Activated CD4-positive, alpha-beta T cell treated with anti-CD3 and anti-CD28 coated beads, Interleukin-2, amount 50 U/mL, for 24 hours (primary cell): ENCODE measurements at places on chromosomes 12 and 14.

DNA sequence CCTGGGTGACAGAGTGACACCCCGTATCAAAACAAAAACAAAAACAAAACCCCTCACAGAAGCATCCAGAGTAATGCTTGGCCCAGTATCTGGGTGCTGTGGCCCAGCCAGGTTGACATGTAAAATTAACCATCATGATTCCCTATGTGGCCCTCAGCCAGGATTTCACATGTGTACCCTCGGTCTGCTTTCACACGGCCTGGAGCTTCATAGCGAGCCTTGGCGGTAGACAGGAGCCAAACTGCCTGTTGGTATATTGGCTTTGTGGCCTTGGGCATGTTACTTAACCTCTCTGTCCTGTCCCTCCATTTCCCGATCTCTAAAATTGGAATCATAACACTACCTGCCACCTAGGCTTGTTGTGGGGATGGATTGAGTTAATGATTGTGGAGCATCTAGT is 65.5 kb downstream of the ADCK1 start:
- DNase-seq: no peak

DNA sequence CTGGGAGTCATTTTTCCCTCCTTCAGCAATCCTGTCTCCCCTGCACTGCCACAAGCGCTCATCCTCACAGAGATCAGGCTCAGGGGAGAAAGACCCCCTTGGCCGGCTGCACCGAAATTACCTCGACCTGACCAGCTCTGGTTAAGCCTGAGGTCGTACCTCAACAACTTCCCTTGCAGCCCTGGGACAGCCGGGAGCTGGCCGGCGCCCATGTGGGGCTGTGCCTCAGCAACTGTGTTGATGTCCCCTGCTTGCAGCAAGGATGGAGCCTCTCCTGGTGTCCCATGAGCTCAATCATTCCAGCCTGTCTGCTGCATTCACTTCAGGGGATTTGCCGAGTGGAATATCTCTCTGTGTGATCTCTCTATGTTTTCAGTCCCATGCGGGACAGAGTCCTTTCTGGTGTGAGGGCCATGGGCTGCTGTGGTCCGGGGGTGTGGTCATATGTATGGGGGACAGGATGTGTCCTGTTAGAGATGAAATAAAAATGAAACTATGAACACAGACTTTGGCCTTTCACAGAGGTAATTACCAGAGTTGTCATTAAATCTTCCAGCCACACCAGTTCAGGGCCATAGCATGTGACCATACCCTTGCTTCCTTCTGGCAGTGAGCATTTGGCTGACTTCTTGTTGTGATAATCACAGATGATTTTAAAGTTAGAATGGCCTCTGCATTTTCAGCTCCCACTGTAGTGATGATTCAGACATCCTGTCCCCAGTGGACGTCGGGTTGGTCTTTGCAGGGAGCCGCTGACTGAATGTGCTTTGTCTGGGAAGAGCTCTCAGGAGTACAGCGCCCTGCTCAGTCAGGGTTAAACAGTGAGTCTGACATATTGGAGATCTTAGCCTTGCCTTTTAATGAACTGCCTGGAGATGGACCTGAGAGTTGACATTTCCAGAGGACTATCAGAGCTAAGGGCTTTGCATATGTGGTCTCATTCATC is 405.9 kb downstream of the AACS start:
- no peak for DNase-seq

- no peak for DNase-seq
These were observed 572 bp upstream of the ACSS3 start for GRCh38 chr12:81077329-81077685.

DNA sequence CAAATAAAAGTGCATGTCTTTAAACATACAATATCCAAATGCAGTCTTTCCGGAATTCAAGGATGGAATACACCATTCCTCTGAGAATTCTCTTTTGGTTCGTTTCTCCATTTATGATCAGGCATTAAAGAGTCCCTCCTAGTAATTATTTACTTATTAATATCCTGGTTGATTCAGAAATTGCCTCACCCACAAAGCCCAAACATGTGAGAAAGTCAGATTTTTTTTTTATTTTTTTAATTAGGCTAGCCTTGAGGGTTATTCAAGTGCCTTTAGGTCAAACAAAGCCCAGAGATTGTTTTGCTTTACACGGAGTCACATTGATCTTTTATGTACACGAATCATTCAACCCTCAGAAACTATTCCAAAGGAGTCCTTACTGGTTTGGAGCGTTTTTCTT is 6.4 kb upstream of the TSPAN8 start:
- no peak for DNase-seq

DNA sequence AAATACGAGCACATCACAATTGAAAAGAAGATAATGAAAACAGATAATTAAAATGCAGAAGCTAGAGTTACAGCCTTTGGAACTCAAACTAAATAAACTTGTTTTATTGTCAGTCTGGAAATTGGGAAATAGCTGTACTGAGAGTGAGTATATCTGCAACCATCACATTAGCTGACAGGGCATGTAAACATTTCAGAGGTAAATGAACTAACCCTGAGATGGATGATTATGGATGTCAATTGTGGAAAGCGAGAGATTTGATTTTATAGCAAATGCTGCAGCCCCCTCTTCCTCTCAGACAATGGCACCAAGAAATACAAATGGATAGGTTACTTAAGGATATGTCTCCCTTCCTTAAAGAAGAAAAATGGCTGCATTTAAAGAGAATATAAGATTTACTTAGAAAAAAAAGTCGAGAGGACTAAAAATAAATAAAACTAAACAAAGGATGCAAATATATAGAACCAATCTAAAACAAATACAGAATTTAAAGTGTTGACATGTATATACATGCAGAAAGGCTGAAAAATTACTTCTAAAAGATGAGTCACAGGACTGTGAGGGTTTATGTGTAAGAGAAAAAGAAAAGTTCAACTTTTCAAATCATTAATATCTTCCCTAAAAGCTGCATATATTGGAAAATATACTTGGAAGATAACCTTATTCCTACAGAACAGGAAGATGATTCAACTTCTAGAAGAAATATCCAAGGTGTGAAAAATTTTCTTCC is 120.3 kb upstream of the FLRT2 start:
- no peak for DNase-seq

DNA sequence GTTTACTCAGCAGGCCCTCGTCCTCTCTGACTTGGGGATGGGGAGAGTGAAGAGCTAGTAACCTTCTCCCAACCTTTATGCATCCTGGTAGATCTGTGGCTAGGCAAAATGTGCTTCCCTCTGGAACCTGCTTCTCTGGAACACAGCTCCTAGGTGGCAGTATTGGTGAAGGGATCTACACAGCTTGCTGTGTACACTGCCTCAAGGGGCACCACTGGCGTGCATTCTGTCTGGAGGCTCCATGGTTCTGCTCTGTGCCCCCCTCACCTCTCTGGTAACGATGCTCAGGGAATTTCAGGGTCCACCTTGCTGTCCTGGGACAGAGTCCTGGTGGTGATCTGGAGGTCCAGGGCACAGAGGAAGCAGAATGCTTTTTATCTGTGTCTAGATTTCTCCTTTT is 43.5 kb upstream of the KCNA5 start:
- no peak for DNase-seq

GRCh38 chr12:59636945-59637691 is 41.3 kb downstream of the SLC16A7 start:
- DNase-seq: no peak

DNA sequence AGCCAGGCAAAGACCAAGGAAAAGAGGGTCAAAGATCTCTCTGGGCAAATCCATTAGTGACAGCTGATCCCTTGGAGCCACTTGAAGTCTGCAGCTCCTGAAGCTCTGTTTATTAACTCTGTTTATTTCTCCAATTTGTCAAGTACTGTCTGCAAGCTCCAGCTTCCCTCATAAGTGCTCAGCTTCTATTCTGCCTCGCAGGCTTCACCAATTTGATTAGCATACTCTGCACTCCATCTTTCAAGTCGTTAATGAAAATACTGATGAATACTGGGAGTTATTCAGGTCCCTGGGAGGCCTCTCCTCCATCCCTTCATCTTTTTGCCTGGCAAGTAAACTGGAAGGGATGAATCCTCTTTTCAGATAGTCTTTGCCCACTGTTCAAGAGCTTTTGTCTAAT is 54.3 kb downstream of the TTC9 start:
- DNase-seq: no peak

DNA sequence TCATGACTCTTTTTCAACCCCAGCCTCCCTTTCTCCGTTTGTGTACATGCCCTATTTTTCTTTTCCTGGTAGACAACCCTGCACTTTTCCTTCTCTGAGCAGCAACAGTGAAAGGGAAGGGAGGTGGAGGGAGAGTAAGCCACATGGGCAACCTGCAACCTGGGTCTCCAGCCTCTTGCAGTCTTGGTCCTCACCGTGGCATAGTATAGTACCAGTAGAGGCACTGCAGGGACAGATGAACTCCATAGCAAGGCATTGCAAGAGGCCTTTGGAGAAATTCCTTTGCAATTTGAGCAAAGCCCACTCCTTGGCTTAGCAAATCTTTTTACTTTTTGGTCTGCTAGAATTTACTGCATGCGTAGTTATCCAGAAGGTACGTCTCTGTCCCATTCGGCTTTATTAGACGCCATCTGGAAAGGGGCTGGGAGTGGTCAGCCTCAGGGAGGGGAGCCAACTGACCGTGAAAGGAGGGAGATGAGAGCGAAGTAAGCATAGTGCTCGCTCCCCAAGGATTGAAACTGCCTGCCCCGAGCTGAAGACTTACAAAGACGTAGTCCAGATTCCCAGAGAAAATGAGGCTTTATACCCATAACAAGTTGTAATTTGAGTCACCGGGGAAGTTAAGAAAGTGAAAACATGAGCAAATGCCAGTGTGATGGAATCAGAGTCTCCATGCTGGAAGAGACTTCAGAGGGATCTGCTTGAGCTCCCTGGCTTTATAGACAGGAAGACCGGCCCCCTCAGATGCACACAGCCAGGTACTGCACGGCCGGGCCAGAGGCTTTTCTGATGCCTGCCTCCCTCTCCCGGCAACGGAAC is 332.0 kb downstream of the CACNA1C start:
- DNase-seq: no peak

GRCh38 chr12:103956509-103957027 is 9.1 kb upstream of the TDG start:
- DNase-seq: no peak

- DNase-seq: no peak
These were observed 124.7 kb upstream of the MAX start for GRCh38 chr14:65226824-65227604.

- no peak for DNase-seq
These were observed 21.3 kb downstream of the BRAP start for GRCh38 chr12:111664499-111664898.

DNA sequence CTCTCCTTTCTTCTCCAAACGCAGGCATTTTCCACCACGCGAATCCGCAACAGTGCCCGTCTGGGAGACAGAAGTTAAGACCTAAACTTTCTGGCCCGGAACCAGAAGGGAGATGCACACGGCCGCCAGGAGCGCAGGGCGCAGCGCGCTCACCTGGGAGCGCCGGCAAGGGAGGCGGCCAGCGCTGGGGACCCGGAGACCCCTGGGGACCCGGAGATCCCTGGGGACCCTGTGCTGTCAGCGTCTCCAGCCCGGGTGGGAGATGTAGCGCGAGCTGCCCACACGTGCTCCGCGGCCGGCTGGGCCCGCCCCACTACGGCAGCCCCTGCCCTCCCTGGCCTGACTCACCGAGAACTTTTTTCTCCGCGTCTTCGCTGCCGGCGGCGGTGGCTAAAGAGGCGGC is 620 bp downstream of the YBX3 start:
- peak; percentile 25 for DNase-seq

GRCh38 chr12:77751939-77752338 is 78.8 kb upstream of the NAV3 start:
- DNase-seq: no peak

DNA sequence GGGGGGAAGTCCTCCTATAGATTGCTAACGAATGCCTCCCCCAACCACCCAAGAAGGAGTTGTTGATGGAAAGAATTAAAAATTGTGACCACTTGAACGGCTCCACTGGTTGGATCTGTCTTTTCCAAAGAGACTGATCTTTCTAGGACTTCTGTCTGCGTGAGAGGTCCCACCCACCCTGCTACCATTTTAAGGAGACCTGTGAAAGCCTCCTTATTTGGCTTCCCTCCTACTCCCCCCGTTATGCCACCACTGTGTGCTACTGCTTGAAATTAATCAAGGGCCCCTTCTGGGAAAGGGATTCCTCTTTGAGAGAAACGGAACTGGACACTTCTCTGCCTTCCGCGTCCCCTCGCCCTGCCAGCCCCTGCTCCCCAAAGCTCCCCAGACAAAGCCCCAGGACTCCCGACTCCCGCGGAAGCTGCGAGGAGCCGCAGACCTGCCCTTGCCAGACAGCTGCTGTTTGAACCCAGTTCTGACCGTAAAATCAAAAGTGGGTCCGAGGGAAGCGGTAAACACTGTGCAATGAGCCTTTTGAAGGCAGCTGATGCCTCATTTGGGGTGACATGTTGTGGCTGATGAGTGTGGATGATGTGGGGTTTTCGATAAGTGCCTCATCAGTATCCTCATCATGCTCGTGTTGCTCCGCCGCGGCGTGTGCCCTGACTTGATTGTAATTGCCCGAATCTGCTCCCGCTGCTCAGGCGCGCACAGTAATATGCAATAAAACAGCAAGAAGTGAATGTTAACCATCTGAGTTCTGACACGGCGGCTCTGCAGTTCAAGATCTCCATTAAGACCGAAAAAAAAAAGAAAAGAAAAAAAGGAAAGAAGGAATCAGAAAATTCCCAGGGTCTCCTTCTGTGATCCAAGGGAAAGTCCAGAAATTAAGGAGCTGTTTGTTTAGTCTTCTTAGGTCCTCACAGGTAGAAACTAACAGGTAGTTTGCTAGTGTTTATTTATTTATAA is 48.2 kb downstream of the MBIP start:
- peak; percentile 8 for DNase-seq

DNA sequence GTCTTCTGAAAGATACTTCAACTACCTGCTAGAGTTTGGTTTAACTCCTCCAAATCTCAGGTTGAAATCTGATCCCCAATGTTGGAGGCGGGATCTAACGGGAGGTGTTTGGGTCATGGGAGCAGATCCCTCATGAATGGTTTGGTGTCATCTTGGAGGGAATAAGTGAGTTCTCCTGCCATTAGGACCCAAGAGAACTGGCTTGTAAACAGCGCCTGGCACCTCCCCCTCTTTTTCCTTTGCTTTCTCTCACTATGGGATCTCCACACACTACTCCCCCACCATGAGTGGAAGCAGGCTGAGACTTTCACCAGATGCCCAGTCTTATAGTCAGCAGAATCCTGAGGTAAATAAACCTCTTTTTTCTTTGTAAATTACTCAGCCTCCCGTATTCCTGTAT is 2.5 kb downstream of the CNIH1 start:
- DNase-seq: no peak

DNA sequence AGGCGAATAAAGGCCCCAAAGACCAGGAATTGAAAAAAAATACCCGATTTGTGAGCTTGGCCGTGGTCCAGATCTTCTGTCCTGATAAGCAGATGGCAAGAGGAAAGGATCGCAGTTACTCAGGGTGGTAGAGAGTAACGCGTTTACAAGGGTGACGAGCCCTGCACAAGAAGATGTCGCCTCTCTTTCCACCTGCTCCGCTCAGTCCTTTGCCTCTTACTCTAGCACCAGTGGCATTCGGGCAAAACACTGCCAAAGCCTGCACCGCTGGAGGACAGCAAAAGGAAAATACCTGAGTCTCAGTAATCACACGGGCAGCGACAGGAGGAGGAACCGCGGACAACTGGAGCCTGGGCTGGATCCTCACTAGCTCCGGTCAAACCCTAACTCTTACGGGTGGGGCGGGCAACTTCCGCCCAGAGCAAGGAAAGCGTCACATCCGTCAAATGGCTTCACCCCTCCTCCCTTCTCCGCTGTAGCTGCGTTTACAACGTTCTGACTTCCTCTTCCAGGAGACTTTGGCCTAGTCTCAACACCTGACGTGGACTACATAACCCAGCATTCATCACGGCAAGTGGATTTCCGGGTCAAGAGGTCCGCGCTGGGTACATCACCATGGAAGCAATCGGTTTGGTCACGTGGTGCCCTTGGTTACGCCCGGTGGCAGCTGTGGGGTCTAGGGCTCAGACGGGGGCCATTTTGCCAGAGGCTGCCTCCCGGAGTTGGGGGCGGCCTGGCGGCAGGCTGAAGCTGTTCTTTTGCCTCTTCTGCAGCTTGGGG is at the start of the genes KLHL28 and TOGARAM1:
Gene KLHL28 (minus strand): TSS at position 394 of the 780 bp plus-strand sequence. CDS start 16,019 bp downstream, outside the sequence.
Gene TOGARAM1 (plus strand): TSS at position 637 of the 780 bp plus-strand sequence. CDS start 232 bp downstream, outside the sequence.
- DNase-seq: peak; percentile 97
